Mucosa of descending colon (tissue), 3 donors: ENCODE measurements at places on chromosomes 16 and 17.

GRCh38 chr17:44307387-44308186, 814 bp upstream of the RUNDC3A start:
- peak; percentile 48 for DNase-seq

GRCh38 chr17:42843358-42843934, 934 bp upstream of the AOC2 start:
- no peak for DNase-seq

GRCh38 chr17:50640686-50641351, 6.1 kb downstream of the ABCC3 start:
- peak; percentile 50 for DNase-seq

- no peak for DNase-seq
Observed at GRCh38 chr16:77890075-77890474, 101.7 kb downstream of the VAT1L start.

- DNase-seq: peak; percentile 74
Observed at GRCh38 chr16:11356573-11357331, 11.5 kb downstream of the RMI2 start.

- DNase-seq: peak; percentile 75
Observed at GRCh38 chr16:89565506-89566372, 5.3 kb downstream of the RPL13 start.

DNA sequence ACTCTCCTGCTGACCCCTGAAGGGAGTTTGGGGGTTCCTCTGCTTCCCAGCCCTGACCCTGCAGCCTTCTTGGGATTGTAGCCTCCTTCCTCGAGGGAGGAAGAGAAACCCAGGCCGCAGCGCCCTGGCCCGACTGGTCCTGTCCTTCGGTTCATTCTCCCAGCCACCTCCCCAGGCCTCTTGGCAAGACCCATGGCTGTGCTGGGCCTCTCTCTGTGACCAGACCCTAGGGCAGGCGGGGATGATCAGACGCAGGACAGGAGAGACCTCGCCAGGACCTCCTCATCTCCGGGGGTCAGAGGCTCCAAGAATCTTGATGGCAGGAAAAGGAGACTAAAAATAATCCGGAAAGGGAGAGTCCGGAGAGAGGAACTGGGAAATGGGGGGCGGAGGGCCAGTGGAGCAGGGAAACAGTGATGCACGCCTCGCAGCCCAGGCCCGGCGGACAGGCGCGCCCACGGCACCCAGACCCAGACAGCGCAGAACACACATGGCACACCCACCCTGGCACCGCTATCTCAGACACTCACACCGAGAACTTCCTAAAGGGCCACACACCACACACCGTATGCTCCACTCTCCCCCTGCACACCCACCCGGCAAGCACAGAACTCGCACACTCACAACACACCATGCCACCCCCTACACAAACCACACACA, 1.2 kb downstream of the ARHGEF15 start:
- no peak for DNase-seq

GRCh38 chr16:86584071-86584685, 5.8 kb downstream of the FOXL1 start:
- DNase-seq: no peak

GRCh38 chr17:66309793-66310192, 7.4 kb downstream of the PRKCA start:
- DNase-seq: no peak
